ENCODE measurements at places on chromosomes 1 and 21.

GRCh38 chr21:44505673-44506278 is 34.2 kb downstream of the KRTAP10-1 start:
- no peak for DNase-seq

- DNase-seq: no peak
These were observed 777 bp downstream of the AZIN2 start for GRCh38 chr1:33081554-33082305.

DNA sequence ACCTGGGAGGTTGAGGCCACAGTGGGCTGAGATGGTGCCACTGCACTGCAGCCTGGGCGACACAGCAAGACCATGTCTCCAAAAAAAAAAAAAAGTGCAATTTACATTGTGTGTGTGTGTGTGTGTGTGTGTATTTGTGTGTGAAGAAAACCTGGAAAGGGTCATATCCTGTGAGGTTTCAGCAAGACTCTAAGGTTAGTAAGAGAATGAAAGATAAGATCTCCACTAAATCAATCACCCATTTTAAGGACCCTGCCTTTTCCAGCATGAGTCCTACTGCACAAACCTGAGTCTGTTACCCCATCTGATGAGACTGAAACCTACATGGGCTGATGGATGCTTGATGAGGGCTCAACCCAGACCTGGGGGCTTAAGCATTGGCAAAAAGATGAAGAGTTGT is 4.9 kb upstream of the C1orf74 start:
- DNase-seq: no peak

DNA sequence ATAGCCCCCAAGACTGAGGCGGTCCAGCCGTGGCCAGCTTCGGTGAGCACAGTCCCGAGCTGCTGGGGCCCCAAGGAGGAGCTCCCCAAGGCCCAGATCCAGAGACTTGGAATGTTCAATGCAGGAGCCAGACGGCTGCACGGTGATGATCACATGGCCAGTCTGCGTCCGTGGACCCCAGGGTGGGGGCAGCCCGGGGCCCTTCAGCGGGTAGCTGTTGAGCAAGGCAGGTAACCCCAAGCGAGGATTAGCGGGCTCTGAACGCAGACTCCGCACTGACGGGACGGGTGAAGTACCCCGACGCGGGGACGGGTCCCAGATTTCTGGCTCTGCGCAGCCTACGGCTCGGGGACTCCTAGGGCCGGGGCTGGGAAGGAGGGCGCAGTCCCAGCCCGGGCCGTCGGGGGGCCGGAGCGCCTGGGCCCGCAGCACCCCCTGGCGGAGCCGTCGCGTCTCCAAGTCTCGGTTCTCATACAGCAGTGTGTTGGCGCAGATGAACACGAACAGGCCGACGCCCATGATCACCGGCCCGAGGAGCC is 2.7 kb downstream of the TMEM200B start:
- DNase-seq: no peak

- DNase-seq: no peak
These were observed 69.3 kb downstream of the RPS6KA1 start for GRCh38 chr1:26598890-26599289.

GRCh38 chr1:7826363-7826762 is 26.5 kb downstream of the UTS2 start:
- DNase-seq: no peak

DNA sequence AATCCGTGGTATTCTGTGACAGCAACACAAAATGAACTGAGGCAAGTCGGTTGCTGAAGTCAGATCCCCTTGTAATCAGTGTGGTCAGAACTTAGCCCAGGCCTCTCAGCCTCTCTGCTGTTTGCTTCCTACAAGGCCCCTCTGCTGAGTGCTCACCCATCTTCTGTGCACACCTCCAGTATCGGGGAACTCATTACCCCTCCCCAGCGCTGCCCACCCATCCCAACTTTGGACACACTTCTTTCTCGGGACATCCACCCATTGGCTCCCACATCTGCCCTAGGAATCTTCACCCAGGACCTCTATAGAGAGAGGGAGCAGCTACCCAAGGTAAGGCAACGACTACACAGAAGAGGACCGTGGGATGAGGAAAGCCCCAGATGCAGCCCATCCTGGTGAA is 217.5 kb downstream of the MATN1 start:
- no peak for DNase-seq

DNA sequence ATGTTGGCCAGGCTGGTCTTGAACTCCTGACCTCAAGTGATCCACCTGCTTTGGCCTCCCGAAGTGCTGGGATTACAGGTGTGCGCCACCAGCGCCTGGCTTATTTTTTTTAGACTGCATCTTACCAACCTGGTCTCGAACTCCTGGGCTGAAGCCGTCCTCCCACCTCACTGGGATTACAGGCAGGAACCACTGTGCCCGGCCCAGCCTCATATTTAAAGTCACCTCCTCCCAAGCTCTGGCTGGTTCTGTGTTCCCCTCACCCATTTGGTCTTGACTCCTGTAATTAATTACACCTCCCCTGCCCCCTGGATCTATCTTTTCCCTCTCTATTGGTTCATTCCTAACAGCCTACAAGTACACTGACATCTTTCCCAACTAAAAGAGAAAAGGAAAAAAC is 1.7 kb upstream of the EXOSC10 start:
- no peak for DNase-seq

- DNase-seq: no peak
These were observed 42.8 kb downstream of the SLC37A1 start for GRCh38 chr21:42556476-42556875.

DNA sequence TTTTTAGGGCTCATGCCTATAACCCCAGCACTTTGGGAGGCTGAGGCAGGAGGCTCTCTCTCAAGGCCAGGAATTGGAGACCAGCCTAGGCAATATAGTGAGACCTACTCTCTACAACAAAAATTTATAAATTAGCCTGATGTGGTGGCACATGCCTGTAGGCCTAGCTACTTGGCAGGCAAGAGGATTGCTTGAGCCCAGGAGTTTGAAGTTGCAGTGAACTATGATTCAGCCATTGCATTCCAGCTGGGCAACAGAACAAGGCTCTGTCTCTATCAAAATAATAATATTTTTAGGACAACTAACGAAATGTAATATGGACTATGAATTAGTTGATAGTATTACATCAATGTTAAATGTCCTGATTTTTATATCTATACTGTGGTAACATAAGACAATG is 68.8 kb upstream of the ARID1A start:
- DNase-seq: no peak

- DNase-seq: no peak
These were observed 119.4 kb downstream of the KCNJ15 start for GRCh38 chr21:38376235-38376634.

DNA sequence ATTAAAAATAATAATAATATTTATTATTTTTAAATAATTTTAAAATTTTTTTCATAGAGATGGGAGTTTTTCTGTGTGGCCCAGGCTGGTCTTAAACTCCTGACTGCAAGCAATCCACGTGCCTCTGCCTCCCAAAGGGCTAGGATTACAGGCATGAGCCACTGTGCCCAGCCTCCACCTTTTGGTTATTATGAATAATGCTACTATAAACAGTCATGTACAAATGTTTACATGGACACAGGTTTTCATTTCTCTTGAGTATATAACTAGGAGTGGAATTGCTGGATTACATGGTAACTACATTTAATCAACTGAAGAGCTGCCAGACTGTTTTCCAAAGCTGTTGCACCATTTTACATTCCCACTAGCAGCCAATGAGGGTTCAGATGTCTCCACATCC is 103.2 kb upstream of the DMRTA2 start:
- DNase-seq: no peak

GRCh38 chr1:65063025-65063424 is 85.0 kb upstream of the AK4 start:
- no peak for DNase-seq

- no peak for DNase-seq
These were observed 12.7 kb upstream of the CTRC start for GRCh38 chr1:15425521-15425920.

DNA sequence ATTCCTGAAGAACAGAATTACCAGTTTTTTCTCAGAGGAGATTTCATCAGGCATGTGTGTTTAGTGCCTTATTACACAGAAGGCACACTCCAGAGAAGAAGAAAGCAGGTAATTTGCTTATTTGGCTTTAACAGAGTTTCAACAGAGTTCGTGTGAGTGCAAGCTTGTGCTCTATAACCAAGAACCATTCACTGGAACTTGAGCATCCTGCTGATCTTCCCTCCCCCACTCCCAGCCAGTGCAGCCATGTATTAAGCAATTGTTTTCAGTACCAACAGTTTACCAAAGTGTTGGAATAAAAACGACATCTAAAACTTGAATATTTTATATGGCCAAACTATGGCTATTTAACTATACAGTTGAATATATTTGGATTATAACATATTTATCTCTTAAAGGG is 4.3 kb downstream of the MGST3 start:
- no peak for DNase-seq

DNA sequence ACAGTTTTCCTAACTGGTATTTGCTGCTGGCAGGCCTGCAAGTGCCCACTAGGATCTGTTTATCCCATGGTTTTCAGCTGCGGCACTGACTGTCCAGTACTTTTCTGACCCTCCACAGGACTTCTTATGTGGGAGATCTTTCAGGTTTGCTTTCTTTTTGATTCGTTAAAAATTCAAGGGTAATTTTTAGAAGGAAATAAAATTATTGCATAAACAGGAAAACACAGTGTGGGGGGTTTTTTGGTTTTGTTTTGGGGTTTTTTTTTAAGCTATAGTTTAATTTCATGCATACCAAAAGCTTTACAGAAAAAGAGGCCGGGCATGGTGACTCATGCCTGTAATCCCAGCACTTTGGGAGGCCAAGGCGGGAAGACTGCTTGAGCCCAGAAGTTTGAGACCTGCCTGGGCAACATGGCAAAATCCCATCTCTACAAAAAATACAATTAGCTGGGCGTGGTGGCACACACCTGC is 3.6 kb downstream of the NIBAN1 start:
- no peak for DNase-seq

GRCh38 chr21:14814991-14815390 is 249.8 kb downstream of the NRIP1 start:
- DNase-seq: no peak

Measured in NCI-H2081 treated with DMSO at 0.1 percent for 48 hours (cell line).